Activated CD8-positive, alpha-beta T cell treated with anti-CD3 and anti-CD28 coated beads, Interleukin-2, amount 10 ng/mL, durations not matched to agents 7 days and 5 days (primary cell): ENCODE measurements at places on chromosomes 7 and 10. TPM values are rescaled to one million over a fixed set of nuclear protein-coding genes. Genes with fewer than 3 reads are reported as not detected.

DNA sequence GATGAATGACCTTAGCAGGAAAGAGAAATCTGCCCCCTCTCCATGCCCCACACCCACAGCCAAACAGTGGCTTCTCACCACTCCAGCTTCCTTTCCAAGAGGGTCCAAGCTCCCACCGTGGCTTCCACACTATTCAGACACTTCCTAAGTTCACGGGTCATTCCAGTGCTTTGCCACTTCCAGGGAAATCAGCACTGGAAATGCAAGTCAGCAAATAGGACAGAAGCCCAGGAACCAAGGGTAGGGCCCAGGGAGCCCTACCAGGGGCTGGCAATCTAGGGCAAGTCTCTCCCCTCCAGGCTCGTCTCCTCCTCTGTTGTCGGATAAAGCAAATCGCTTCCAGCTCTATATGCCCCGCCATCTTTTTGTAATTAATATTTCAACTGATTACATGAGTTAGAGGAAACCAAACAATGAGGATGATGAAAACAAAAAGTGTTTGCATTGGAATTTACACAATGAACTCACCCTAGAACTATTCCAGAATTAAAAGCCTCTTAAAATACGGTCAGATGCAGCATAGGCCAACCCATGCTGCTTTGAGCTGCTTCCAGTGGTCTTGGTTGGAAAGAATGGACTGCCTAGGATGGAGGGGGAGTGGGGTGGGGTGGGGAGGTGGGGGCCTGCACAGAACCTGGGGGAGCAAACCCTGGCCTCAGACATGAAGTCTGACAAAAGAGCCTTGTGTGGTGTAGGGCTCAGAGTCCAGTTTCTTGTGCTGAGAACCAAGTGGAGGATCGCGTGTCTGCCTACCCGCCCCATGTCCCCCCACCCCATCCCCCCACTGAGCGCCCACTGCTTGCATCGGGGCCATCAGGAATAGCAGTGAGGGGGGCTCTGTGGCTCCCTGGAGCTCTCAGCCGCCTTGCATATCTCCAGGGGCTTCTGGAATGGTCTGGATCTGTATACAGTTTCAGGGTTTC, 74.6 kb upstream of the CPXM2 start:
- H3K4me3 ChIP-seq = no peak overlapping the region
- no peak overlapping the region for H3K27ac ChIP-seq
- H3K36me3 ChIP-seq = no peaks in the 10 kb centered on the region
- peaks cover 32% of the 10 kb centered on the region for H3K27me3 ChIP-seq
- no peaks in the 10 kb centered on the region for H3K4me1 ChIP-seq

The C10orf90 gene
- total RNA-seq = not detected

DNA sequence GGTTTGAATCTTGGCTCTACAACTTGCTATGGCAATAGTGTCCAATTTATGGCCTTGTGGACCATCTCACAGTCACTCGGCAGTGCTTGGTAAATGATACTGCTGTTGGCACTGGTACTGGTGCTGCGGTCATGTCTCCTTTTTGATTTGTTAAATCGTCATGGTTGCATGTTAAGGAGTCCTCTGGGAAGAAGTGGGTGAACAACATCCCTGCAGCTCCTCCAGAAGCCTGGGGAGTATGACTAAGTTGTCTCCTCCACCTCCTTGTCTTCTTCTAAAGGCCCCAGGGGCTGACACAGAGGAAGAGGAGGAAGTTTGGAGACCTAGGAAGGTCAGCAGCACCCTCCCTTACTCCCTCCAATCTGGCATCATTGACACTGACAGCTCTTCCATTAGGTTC, 8.5 kb downstream of the ITPRIP start:
- peaks cover 45% of the 10 kb centered on the region for H3K36me3 ChIP-seq
- no peak for DNase-seq
- no peaks in the 10 kb centered on the region for H3K27me3 ChIP-seq
- peak overlapping the region; percentile 55 for H3K4me3 ChIP-seq
- H3K4me1 ChIP-seq = peaks cover 98% of the 10 kb centered on the region
- H3K27ac ChIP-seq = peak overlapping the region; percentile 91

DNA sequence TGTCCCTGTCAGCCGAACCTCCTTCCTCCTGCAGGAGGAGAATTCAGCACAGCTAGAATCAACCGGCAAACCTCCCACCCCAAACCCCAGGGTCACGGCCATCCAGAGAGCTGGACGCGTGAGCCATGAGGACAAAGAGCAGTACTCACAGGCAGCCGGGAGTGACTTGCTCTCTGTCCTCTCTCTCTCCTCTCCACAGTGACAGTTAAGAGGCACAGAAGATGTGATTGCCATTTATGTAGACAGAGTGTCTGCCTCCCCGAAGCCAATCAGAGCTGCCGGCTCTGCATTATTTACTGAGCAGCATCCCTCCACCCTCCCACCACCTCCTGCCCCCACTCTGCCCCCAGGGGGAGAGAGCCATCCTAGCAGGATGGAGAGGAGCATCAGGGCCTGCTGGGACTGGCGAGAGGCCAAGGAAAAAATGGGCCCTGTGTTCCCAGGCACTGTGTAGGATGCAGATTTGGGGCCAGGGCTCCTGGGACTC, 4.3 kb downstream of the DDC start:
- no peak overlapping the region for H3K27ac ChIP-seq
- H3K4me1 ChIP-seq = no peaks in the 10 kb centered on the region
- no peaks in the 10 kb centered on the region for H3K36me3 ChIP-seq
- DNase-seq = no peak

DNA sequence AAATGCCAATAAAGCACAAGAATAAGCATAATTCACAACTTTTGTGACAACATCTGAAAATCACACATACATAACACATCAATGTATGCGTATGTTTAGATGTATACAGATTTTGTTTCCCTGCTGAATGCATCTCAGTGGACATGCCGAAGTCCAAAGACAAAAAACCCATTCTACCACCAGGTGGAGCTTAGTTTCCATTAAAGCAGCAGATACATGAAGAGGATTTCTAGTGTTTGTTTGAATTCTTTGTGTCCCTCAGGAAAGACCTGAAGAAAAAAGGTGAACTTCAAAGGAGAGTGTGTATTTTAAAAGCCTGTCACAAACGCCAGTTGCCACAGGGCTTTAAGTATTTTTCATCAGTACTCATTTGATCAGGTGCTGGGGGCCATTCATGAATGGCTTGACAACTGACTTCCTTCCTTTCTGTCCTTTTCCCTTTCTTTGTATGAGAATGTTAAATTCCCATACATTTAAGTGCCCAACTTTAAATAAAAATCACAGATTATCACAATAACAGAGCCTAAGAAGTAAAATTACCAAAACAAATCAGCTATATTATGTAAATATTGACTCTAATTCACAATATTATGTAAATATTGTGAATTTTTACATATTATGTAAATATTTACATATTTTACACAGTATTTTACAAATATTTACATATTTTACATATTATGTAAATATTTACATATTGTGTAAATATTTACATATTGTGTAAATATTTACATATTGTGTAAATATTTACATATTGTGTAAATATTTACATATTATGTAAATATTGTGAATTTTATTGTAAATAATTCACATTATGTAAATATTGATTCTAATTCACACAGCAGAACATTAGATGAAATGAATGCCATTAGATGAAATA, 343.0 kb downstream of the CRPPA start:
- H3K27ac ChIP-seq = no peak overlapping the region
- no peak overlapping the region for H3K4me3 ChIP-seq
- no peaks in the 10 kb centered on the region for H3K27me3 ChIP-seq

GRCh38 chr7:85708221-85708620, 521.4 kb upstream of the SEMA3D start:
- no peak overlapping the region for H3K4me3 ChIP-seq
- no peak overlapping the region for H3K27ac ChIP-seq
- H3K27me3 ChIP-seq = no peaks in the 10 kb centered on the region
- H3K4me1 ChIP-seq = no peaks in the 10 kb centered on the region
- DNase-seq = no peak
- H3K36me3 ChIP-seq = no peaks in the 10 kb centered on the region

The NKX1-2 gene
- total RNA-seq = not detected

The MEIG1 gene
- total RNA-seq = not detected

The CYP3A4 gene
- not detected for total RNA-seq

DNA sequence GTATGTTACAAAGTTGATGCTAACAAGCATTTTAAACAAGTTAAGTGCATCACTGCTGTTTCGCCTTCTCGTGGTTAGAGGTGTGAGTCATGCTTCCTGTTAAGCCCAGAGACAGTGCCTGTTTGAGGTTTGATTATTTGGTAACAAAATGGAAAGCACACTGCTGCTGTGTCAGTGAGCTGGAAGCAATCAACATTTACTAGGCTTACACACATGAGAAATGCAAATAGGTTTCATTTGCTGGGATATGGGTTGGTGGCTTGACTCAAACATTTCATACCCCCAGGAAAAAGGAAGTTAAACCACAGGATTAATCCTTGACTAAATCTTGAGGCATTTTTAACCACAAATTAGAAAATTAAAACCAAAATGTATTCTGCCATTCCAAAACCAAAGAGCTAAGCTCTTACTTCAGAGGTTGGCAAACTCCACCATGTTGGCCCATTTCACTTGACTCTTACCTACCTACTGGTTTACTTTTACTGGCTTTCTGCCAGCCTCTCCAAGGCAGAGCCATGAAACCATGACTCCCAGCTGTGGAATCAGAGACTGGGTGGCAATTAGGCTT, 139.2 kb downstream of the ETV1 start:
- H3K4me1 ChIP-seq = peaks cover 17% of the 10 kb centered on the region
- H3K4me3 ChIP-seq = no peak overlapping the region
- no peaks in the 10 kb centered on the region for H3K36me3 ChIP-seq
- no peaks in the 10 kb centered on the region for H3K27me3 ChIP-seq
- peak; percentile 73 for DNase-seq

The OR13A1 gene
- total RNA-seq = not detected

The C10orf143 gene
- total RNA-seq = 4.4 TPM

DNA sequence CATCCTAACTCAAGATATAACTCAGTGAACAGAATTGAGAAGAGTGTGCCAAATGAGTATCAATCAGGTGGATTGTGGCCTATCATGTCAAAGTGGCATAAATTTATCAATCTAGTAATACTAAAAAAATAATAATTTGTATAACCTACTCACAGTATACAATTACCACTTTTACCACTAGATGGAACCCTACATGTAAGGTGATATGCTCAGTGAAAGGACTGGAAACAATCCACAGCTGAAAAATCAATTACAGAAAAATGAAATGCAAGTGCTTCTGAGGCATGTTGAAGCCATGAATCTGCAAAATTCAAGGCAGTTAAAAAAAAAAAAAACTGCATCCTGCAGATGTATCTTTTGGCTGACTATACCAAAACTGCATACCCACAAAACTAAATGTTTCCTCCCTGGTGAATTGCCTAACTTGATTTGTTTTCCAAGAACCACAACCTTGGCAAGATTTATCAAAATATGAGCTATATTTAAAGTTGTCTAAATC, 13.9 kb downstream of the ARHGAP19 start:
- DNase-seq = no peak
- H3K4me3 ChIP-seq = no peak overlapping the region
- H3K36me3 ChIP-seq = peaks cover 3% of the 10 kb centered on the region
- H3K4me1 ChIP-seq = peaks cover 10% of the 10 kb centered on the region
- H3K27ac ChIP-seq = no peak overlapping the region

DNA sequence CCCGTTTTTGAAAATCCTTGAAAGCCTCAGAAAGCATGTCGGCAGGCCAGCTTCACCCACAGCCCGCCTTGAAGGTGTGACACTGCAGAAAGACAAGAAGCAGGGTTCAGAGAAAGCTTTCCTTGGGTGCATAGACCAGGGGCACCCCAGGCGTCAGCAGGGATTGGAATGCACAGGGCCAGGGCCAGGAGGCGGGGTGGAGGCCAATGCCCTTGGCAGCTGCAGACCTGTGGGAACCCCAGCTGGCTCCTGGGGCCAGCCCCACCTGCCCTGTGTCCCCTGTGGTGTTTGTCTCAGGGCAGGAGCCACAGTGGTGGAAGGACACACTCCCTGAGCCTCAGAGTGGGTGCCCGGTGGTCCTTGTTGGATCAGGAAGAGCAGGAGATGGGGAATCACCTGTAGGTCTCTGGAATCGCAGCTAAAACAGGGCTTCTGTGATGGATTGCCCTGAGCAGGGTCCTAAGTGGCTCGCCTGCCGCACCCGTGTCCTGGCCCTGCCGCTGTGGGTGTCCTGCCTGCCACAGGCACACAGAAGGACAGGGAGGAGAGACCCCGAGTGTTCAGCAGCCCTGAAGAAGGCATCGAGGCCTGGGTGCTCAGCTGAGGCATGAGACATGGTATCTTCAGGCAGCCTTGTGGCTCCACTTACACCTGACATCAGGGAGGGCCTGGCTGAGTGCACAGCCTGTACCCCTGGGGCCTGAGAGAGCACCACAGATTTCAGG, 32.5 kb downstream of the ANXA8 start:
- H3K27ac ChIP-seq = no peak overlapping the region
- no peak for DNase-seq
- H3K27me3 ChIP-seq = peaks cover 11% of the 10 kb centered on the region
- H3K36me3 ChIP-seq = no peaks in the 10 kb centered on the region
- no peaks in the 10 kb centered on the region for H3K4me1 ChIP-seq
- H3K4me3 ChIP-seq = no peak overlapping the region

DNA sequence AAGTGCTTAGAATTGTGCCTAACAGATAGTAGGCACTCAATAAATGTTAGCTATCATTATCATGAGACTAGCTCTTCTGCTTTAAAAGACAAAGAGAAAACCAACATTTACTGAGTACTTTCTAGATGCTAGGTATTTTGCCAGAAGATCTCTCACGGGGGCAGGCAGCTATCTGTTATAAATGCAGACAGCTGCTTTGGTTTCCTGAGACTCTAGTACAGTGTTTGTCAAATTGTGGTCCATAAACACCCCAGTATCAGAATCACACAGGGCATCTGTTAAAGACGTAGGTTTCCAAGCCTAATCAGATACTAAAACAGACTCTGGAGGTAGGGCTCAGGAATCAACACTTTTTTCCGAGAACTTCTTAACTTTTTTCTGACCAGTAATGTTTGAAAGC, 13.9 kb downstream of the FAM133B start:
- H3K27me3 ChIP-seq = no peaks in the 10 kb centered on the region
- no peak overlapping the region for H3K4me3 ChIP-seq
- H3K36me3 ChIP-seq = peaks cover 46% of the 10 kb centered on the region
- peak overlapping the region; percentile 44 for H3K27ac ChIP-seq
- DNase-seq = no peak

GRCh38 chr7:2260820-2261219, 18.8 kb downstream of the NUDT1 start:
- no peak for DNase-seq
- H3K27ac ChIP-seq = no peak overlapping the region
- H3K4me1 ChIP-seq = peaks cover 14% of the 10 kb centered on the region
- H3K4me3 ChIP-seq = no peak overlapping the region

GRCh38 chr7:124426621-124427020, 339.0 kb downstream of the GPR37 start:
- H3K4me1 ChIP-seq = no peaks in the 10 kb centered on the region
- no peak for DNase-seq
- H3K4me3 ChIP-seq = no peak overlapping the region
- no peaks in the 10 kb centered on the region for H3K27me3 ChIP-seq

GRCh38 chr7:64907641-64908326, 4.7 kb downstream of the ZNF273 start:
- H3K27ac ChIP-seq = no peak overlapping the region
- H3K27me3 ChIP-seq = no peaks in the 10 kb centered on the region
- no peak for DNase-seq
- peaks cover 71% of the 10 kb centered on the region for H3K36me3 ChIP-seq
- no peak overlapping the region for H3K4me3 ChIP-seq
